ENCODE measurements at places on chromosomes 1 and 21.

DNA sequence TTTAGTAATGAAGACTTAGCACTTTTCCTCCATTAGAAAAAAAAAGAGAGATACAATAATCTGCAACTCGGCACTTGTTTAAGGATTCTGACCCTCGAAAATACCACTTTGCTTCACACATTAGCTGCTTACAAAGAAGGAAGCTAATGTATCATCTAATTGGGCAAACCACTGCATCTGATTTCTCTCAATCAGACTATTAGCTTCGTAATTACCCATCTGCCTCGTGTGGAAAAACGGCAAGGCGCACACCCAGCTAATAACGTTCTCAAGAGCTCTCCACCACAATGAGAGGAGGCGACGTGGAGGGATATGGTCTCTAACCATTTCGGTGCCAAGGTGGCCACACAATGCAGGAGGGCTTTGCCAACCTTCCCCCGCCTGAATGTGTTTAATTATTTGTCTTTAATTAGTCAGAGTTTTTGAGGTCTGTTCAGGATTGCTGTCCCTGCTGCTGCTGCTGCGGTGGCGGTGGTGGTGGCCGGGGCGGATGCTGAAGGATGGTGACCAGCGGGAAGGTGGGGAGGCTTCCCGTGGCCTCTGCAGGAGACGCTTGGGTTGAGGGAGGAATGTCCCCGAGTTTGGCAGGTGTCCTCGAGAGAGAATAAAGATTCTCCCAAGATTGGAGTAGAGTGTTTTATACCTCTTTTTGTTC lies 374.5 kb downstream of the RPS6KC1 start:
- DNase-seq, result no peak

GRCh38 chr1:40782371-40782956 lies 1.1 kb upstream of the KCNQ4 start:
- no peak for DNase-seq

DNA sequence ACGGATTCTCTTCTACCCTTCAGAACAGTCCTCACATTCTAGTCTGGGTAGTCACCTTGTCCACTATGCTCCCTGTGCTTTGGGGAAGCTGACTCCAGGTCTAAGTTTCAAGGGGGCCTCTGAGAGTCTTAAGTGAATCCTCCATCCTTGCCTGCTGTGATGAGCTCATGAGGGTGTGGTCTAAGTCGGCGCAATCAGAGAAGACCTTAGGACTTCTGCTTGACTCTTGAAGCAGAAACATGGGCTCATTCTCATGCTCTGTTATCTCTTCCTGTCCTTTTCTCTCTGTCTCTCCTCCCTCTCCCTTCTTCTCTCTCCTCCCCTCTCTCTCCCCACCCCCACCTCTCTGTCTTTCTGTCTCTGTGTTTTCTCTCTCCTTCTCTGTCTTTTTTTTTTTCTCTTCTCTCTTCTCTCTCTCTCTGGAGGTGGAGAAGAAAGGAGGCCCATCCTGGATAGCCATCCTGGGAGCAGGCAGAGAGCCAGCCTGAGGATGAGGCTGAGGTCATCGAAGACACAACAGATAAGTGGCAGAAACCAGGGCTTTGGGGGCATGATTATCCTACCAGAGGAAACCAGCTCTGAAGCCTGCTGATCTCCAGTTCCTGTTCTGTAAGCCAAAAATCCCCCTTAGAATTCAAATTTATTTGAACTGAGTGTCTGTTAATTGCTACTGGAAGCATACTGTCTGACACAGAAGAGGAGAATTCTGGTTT lies 245.6 kb downstream of the SIPA1L2 start:
- no peak for DNase-seq

- DNase-seq, result no peak
These were observed 6.7 kb downstream of the HLX start for GRCh38 chr1:220885971-220886370.

DNA sequence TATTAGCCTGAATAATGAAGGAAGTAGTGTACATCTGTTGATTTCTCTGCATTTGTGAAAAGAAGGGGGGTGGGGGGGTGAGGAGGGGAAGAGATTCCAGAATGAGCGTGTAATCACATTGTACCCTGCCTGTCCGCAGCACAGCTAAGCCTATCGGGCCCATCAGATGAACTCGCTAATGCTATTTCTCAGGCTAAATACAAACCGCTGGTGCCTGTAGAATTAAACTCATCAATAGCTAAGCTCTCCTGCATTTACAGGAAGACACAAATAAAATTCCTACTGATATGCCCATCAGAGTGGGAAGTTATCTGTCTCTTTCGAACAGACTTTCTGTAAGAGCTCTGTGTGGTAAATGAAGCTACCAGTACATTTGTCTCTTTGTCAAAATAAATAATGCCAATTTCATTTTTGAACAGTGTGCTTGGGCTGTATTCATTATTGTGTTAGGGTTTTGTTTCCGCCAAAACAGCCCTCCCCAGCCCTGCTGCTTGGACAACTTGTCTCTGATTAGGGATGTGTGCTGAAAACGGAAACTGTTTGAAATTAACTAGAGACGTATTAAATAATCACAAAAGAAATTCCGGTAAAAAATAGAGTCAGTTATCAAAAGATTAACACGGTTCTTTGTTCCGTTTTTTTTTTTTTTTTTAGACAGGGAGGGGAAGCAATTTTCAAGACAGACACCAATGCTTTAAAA lies 305.4 kb downstream of the TTLL7 start:
- DNase-seq, result no peak

GRCh38 chr1:230861970-230862595 lies 6.2 kb downstream of the C1orf198 start:
- DNase-seq, result no peak

DNA sequence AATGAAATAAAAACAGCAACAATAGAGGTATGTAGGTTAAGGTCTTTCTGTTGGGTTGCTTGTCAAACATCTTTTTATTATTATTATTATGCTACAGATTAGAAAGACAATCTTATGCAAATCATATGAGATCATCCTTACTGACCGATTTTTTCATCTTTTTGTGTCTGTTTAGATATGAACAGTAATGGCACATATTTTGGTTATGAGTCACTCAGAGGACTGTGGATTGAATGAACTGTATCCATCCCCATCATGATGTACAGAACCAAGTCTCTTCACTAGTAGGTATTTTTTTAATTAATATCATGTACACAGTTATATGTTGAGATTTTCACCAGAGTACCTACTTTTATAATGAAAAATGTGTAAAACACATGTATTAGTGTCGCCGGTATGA lies 159.1 kb downstream of the CHRM3 start:
- DNase-seq, result no peak

- DNase-seq, result no peak
These were observed 222.7 kb upstream of the OLFM3 start for GRCh38 chr1:102219463-102219862.

- DNase-seq, result no peak
These were observed 79.7 kb downstream of the TGFBR3 start for GRCh38 chr1:91806181-91806768.

- no peak for DNase-seq
These were observed 105.4 kb upstream of the GORAB start for GRCh38 chr1:170426596-170426995.

DNA sequence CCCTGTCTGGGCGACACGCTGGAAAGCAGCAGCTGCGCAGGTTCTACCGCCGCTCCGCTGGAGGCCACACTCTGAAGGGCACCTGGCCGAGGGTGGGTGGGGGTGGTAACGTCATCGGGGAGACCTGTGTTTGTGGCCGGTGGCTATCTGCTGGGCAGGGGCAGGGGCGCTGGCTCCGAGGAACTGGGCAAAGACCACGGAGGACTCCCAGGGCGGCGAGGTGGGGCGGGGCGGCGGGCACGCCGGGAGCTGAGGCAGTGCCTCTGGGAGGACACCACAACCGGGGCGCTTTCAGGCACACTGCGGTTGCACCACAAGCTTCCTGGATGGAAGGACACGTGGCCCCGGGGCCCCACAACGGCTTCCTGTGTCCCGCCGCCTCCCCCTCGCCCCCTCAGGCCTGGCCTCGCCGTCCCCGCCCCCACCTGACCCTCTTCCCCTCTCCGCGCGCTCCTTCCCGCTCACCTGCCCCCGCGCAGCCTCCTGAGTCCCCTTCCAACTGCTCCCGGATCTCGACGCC lies 3.3 kb upstream of the DENND2D start:
- DNase-seq, result peak; percentile 91

GRCh38 chr1:156075775-156076204 lies 6.5 kb downstream of the MEX3A start:
- DNase-seq, result no peak

DNA sequence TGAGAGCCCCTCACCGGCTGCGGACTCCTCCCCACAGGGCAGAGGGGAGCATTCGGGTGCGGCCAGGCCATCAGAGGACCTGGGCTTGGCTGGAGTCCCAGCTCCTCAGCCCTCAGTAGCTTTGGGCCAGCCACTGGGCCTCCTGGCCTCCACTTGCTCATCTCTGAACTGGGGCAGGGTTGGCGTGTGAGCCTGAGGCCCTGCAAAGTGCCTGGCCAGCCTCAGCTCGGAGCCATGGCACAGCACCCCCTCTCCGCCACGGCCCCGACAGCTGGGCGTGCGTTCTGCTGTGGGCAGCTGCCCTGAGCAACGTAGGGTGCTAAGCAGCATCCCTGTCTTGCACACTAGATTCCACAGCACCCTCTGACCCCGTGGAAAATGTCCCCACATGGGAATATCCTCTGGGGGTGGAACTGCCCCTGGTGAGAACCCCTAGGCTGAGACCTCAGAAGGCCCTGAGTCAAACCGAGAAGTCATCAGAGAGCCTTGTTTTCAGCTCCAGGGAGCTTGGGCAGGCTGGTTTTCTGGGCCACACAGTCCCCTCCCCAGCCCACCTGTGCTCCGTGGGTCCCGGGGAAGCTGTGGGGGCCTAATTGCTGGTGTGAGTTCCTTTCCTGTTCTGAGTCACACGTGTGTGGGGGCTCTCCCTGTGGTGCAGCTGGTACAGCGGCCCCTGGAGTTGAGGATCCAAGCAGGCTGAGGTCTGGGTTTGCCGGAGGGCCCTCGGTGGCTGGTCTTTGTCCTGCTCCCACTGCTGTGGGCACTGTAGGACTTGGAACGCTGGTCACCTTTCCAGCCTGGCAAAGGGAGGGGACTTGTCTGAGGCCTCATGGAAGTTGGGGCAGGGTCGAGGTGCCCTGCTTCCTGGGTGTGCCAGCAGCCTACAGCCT lies 24.5 kb downstream of the TP73 start:
- no peak for DNase-seq

- DNase-seq, result no peak
These were observed 36.6 kb upstream of the TMEM52 start for GRCh38 chr1:1955621-1956094.

GRCh38 chr1:121522061-121522759 lies 337.4 kb downstream of the SRGAP2C start:
- DNase-seq, result no peak

GRCh38 chr1:4710592-4711415 lies 56.4 kb downstream of the AJAP1 start:
- no peak for DNase-seq

DNA sequence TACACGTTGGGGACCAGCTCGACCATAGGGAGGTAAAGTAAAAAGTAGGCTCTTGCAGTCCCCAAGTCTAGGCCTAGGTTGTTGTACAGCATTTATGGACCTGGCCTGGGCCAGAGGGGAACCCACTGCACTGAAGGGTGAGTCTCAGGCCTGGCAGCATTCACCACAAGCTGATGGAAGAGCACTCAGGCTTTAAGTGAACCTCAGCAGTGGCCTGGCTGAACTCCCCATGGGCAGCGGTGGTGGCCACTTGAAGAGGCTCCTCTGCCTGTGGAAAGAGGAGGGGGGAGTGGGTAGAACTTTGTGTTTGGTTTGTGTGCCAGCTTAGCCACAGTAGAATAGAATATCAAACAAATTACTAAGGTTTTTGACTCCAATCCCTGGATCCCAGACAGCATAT lies 176.2 kb upstream of the PRMT6 start:
- no peak for DNase-seq

DNA sequence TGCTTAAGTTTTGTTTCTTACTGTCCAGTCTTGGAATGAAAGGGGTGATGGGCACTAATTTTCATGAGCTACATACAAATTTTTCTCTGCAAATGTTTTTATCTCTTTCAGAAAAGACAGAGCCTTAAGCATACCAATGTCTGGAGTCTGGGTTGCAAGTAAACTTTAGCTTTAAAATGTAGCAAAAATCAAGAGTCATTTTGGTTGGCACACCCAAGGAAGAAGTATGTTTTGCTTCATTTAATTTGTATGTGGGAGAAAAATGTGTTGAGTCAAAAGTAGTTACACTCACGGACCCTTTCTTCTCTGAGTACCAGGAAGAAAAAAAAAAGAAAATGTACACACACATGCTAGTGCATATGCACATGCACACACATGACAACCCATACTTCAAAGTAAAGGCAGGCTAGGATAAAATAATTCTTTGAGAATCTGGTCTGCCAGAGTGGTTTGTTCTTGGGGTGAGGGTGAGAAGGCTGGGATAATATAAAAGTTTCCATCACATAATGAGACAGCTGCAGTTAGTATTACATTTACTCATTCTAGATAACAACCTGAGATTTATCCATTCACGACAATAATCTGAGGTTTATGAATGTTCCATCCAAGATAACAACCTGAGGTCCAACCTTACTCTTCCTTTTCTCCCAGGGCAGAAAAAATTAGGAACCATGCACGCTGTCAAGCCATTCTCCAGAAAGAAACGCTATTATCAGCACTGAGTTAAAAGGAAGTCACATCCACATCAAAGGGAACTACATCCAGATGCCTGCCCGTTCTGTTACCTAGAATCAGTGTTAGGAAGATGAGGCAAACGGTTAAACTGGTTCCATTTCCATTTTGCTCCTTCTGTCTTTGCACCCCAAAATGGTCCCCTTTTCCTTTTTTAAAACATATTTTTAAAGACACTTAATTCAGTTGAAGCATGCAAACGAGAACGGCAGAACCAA lies 9.3 kb downstream of the DPYD start:
- DNase-seq, result no peak

- DNase-seq, result no peak
These were observed 34.3 kb downstream of the GPR137B start for GRCh38 chr1:236176337-236177336.

DNA sequence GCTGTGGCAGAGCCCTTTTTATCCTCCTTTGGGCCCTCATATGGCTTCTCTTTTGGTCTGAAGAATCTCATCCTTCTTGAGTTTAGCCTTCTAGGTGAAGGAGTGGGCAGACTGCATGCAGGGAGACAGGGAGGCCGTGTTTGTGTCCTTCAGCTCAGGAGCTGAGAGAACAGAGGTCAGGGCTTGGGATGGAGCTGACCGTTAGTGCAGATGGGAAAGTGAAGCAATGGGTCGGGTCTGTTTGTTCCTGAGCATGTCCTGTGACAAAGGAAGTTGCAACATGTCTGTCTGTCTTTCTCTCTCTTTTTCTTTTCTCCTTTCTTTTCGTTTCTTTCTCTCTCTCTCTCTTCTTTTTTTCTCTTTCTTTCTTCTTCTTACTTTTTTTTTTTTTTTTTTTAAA lies 14.9 kb downstream of the MAPKAPK2 start:
- DNase-seq, result no peak

DNA sequence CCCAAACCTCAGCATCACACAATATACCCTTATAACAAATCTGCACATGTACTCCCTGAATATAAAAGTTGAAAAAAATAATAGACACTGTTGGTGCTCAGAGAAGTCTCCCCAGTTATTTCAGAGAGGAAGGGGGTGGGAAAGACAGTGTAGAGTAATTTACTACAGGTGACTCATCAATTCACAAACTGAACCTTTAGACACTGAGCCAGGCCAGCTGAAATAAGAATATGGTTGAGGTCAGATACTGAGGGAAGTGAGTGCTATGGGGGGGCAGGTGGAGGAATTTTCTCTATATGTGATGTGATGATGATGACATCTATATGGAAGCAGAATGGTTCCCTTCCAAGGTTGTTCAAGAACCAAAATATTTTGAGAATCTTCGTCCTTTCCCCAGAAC lies 50.1 kb downstream of the MRPL39 start:
- DNase-seq, result no peak

GRCh38 chr1:5688081-5689077 lies 303.8 kb downstream of the NPHP4 start:
- DNase-seq, result no peak
